ENCODE measurements at places on chromosomes 16 and 17.

DNA sequence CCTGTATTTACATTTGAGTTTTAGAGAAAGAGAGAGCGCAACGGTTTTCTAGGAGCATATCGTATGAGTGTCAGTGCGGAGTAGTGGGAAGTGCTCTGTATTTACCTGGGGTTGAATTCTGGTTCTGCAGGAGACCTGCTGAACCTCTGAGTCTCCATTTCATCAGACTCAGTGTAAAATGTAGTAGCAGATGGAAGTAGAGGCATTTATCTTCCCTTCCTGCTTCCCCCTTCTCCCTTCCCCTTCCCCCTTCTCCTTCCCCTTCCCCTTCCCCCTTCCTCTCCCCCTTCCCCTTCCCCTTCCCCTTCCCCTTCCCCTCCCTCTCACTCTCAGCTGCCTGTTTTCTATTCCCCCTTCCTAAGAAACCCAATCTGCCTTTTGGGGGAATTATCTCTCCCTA lies 426.9 kb downstream of the NPIPA7 start:
- DNase-seq: no peak

GRCh38 chr17:38920374-38921291 lies 4.8 kb upstream of the LASP1NB start:
- DNase-seq: no peak

GRCh38 chr17:19978209-19978802 lies 678 bp upstream of the AKAP10 start:
- no peak for DNase-seq

DNA sequence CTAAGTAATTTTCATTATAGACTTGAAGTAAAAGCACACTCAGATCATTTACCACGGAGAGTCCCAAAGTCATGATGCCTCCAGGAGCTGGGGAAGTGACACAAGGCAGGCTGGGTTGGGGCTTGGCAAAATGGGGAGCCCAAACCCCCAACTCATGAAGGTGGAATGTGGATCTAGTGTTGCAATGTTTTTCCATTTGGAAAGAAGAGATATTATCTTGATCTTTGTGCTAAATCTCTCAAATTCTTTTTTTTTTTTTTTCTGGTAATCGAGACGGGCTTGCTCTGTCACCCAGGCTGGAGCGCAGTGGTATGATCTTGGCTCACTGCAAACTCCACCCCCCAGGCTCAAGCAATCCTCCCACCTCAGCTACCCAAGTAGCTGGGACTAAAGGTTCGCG lies 7.5 kb upstream of the KCNG4 start:
- no peak for DNase-seq

DNA sequence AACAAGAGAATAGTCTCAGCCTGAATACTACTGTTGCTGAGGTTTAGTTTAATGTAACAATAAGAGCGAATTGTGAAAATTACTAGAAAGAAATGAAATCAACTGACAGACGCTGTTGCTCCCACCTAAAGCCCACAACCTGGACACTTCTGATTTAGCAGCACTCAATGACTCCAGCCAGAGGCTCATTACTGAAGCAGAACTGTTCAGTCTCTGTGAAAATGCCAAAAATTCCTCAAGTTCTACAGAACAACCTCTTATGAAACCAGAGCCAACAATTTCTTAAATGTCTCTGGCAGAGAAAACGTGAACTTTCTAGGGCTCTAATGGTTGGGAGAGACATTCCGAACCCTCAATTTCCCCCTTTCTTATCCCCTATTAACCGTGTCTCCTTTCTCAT lies 9.9 kb downstream of the PSME3IP1 start:
- DNase-seq: no peak

All from renal cortex interstitium (tissue), 15 donors.